ENCODE measurements at places on chromosomes 2 and 18.

DNA sequence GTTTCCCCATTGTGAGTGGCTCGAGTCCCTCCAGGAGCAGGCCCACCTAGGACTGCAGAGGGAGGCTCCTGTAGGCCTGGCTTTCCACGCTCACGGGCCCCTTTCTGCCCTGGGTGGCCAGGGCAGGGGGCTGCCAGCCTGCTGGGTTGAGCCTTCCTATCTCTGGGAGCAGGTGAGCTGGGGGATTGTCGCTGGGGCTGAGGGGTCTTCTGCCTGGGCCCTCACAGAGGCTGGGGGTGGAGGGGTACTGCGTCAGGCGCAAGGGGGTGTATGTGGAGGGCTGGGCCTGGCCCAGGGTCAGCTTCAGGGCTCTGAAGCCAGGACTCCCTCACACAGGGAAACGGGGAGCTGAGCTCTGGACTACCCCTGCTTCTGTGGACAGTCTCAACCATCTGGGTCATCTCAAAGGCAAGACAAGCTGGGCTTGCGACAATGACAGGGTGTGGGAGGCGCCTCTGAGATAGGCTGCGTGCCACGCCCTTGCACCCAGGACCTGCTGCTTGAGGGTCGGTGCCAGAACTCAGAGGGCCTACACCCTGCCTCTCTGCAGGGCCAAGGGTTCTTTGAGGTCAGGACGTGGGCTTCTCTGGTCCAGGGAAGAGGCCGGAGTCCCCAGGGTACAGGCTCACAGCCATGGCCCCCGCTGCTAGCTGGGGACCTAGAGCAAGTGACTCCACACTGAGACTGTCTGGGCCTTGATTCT is 206.1 kb downstream of the TWIST2 start:
- no peak for DNase-seq

DNA sequence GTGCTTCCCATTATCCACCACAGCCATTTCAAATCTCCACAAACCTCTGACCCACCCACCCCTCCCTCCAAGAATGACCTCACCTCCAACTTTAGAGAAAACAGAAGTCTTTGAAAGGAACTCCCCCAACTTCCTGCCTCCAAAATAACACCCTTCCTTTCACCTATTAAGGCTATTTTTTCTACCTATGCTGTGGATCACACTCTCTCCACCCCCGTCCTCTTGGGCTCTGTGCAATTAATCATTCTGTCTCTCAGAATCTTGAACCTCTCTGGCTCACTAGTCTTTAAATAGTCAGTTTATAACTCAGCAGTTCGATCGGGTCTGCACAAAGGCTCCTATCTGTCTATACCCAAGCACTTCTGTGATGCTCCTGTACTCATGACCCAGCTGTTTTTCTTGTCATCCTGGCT is 37.3 kb upstream of the XPO1 start:
- peak; percentile 40 for DNase-seq

DNA sequence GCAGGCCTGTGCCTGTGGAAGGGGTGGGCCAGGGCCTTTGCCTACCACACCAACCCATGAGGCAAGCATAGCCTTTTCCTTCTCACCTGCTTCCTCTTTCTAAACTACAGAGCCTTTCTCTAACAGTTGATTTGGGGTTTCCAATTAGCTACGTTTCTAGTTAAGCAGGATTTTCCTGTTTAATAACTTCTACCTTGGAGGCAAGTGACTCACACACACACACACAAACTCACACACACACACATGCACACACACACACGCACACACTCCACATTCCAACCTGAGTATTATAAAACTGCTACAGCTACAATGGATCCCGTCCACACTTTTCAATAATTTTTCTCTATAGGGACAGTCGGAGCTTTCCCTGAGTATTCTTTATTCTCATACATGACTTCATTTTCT is 84.9 kb downstream of the SOX11 start:
- DNase-seq, result no peak

GRCh38 chr2:74332550-74333174 is 10.6 kb downstream of the SLC4A5 start:
- DNase-seq, result no peak

DNA sequence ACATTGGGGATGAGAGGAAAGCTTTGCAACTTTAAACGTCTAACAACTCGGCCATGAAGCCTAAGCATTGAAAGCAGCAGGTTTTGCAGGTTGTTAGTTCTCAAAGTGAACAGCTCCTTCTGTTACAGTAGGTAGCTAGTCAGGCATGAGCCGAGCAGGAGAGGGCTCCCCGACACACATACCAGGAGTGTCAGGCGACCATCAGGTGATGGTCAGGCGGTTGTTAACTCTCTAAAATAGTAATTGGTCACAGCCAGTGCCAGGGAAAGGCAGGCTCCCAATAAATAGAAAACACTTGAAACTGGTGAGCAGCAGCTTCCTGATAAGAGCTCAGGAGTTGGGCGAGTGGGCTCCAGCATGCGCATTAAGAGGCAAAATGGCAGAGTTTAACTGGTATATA is 53.5 kb upstream of the DAPL1 start:
- DNase-seq, result no peak

GRCh38 chr18:74892066-74892627 is 294.5 kb downstream of the ZNF407 start:
- DNase-seq, result no peak
